ENCODE measurements at places on chromosomes 11 and 22.

- no peak for DNase-seq
These were observed 197.6 kb upstream of the SYN3 start for GRCh38 chr22:33255791-33256190.

DNA sequence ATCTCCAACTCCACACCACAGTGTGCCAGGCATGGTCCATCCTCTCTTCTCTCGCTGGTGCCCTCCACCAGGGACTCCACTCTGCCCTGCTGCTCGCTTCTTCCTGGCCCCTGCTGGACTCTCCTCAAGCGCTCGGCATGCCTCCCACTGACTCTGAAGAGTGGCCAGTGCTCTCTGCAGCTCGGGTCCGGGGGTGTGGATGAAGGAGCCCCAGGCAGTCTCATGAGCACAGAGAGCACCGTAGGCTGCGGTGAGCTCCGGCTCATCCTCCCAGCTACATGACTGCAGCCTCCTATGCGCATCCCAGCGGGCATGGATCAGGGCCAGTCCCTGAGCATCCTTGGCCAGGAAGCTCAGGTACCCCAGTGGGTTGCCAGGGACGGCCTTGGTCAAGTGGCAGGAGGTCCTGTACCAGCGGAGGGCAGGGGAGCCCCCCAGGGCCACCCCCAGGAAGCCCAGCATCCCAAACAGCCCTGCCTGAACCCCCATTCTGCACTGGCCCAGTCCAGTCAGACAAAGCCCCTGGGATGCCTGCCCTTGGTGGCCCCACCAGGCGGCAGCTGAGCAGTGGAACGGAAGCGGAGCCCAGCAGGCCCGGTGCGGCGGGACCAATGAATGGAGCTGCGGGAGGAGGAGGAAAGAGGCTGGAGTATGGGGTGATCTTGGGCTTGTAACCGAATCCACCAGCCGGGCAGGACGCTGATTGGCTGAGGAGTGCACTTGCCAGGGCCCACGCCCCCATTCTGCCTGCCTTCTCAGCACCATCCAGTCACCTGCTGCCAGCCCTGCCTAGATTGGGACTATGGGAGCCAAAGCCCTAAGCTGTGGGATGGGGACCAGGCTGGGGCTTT lies at the start of gene PLA2G3:
PLA2G3 (minus strand) TSS at position 643 of the 851 bp plus-strand sequence; CDS start at position 489, 154 bp downstream.
- DNase-seq, result no peak

GRCh38 chr11:6025056-6025455 lies 5.5 kb downstream of the OR56A1 start:
- DNase-seq, result no peak

- DNase-seq, result no peak
These were observed 91.2 kb downstream of the UBASH3B start for GRCh38 chr11:122746611-122747244.

- no peak for DNase-seq
These were observed 520.4 kb downstream of the SOX6 start for GRCh38 chr11:15835788-15836411.

DNA sequence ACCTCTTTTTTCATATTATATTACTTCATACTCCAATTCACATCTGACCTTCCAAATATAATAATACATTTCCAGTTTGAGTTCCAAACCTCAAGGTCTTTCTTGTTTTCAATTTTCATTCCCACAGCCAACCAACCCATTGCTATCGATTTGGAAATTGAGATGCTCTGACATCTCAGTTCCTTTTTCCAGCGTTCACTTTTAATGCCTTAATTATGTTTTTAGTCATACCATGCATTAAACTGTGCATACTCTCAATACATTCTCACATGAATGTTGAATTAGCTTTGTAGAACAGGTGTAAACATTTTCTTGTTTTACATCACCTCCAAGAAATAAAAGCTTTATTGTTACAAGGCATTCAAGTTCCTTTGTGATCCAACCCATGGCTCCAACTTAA lies 294.2 kb upstream of the ANO3 start:
- DNase-seq, result no peak
